ENCODE measurements at places on chromosomes 7 and 10.

GRCh38 chr7:17937506-17938120 lies 2.7 kb downstream of the SNX13 start:
- DNase-seq, result no peak

DNA sequence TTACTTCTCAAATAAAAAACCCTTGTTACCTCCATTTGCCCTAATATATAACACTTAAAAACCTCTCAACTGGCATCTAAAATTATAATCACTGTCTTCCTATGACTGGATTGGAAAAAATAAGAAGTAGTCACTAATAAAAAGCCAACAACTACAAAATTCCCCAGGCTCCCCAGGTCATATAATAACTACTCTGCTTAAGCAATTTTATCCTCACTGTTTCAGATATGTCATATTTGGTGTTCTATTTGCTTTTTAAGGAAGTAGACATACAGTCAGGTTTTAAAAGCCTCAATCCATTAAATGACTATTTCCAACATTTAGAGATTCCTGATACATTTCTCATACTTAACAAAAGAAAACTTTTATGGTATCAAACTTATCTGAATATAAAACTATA lies 2.4 kb downstream of the H2AZ2 start:
- no peak for DNase-seq

GRCh38 chr10:22345301-22346095 lies at the start of gene SPAG6:
TSS of gene SPAG6 (plus strand) at chr10:22345496. CDS start at chr10:22345612, 116 bp downstream.
- no peak for DNase-seq

DNA sequence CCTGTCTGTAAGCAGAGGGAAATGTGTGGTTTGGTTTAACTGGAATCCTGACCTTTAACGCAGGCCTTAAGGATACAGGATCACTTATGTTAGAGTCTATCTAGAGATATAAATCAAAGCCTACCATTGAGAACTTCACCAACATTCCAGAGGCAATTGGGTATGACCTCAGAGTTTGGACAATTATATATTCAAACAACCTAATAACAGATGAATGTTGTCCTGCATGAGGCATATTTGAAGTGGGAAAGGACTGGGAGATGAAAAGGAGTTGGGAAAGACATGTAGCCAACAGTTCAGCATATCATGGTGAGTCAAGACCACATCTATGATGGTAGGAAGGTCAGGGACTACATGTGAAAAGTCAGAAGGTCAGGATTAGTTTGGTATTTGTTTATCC lies 274.2 kb downstream of the DOCK4 start:
- no peak for DNase-seq

DNA sequence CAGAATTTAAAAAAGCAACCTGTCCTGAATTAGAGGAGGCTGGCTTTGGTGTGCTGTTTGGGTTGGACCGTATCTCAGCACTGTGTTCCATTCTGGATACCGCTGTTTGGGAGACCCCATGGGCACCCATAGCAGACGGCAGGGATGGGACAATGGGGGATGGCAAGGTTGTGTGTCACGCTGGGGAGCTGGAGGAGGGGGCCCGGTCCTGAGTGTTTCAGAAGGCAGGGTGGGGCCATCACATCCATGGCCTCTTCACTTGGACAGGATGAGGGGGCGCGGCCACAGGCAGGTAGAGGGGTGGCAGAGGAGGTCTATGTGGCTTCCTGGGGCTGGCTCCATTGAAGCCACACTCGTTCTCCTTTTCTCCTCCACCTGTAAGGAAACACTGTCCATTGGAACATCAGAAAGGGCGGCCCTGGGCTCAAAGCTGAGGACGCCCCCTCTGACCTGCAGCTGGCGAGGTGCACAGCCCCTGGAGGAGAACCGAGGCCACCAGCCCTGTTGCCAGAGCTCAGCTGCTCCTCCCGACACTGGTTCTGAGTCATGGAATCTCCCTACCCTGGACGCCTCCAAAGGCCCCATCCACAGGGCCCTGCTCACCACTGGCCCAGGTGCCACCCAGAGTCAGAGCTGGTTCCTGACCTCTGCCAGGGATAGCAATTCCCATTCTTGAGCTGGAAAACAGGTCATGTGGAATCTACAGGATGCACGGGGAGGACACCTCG lies 587.3 kb downstream of the DNAJB6 start:
- no peak for DNase-seq

- DNase-seq, result no peak
These were observed 134.7 kb upstream of the RHOBTB1 start for GRCh38 chr10:61078542-61079275.

DNA sequence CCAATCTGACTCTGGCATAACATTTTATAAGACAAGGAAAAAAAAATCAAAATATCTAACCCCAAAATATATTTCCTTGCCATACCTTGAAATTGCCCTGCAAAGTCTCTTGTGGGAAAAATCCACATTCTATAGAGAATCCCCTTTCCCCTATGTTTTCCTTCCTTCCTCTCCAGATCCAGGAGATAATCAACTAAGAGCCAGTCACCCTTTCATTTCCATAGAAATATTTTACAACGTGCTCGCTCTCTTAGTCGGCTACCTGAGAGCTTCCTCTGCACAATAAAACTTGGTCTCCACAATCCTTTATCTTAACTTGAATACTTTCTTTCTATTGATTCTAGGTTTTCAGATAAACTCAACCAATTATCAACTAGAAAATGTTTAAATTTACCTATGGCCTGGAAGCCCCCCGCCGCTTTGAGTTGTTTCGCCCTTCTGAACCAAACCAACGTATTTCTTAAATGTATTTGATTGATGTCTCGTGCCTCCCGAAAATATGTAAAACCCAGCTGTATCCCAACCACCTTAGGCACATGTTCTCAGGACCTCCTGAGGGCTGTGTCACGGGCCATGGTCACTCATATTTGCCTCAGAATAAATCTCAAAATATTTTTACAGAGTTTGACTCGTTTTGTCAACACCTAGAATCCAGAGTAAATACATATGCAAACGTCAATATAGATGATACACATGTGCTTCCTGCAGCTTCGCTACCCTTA lies 869 bp downstream of the PSAP start:
- DNase-seq, result no peak

- no peak for DNase-seq
These were observed 46.1 kb downstream of the PARD3 start for GRCh38 chr10:34768972-34769330.

Measured in omental fat pad (tissue), 4 donors.